ENCODE measurements at places on chromosomes 16 and 17.
A peak's percentile ranks its signal among the peaks of the same experiment; 100 is the strongest.

DNA sequence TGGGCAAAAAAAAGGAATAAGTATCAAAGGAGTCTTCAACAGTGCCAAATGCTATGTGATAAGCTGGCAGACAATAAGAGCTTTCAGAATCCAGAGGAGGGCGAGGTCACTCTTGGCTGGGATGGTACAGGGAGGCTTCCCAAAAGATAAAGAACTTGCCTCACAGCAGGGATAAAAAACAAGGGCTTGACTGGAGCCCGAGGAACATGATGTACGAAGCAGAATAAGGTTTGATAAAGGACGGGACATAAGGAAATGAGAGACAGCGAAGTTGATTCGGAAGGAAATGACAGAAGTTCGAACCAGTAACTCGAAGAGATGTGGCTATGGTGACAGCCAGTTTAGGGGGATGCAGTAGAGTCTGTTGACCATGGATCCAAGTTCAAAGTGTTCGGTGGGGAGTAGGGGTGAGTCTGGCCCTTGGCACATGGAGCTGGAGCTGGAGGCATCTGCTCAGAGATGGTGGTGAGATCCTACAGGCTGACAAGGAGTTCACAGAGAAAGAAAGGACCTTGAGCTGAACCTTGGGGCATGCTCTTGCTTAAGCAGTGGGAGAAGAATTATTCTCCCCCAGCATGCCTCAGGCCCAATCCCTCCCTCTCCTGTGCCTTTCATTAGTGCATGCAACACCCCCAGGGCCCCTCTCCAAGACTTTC is 137.6 kb upstream of the RCVRN start:
- DNase-seq: no peak

DNA sequence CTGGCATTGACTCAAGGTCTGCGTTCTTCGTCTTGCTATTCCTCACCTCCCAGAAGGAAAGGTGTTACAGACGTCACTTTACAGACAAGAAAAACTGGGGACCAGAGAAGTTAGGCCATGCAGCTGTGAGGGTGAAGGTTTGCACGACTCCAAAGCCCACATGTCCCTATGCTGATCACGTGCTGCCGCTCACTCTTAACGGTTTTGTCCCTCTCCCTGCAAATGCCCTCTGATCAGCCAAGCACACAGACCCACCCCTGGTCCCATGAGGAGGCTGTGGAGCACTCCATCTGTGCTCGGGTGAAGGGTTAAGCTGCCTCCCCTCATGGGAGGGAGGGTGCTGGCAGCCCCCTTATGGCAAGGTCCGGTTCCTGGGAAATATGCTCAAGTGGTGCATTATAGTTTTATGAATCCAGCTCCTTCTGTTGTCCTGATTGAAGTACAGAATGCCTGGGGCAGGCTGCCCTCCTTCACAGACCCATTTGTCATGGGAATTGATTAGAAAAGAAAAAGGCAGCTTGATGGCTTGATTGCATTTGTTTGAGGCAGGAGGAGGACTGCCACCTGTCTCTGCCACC is 18.8 kb downstream of the CCDC182 start:
- DNase-seq: no peak

DNA sequence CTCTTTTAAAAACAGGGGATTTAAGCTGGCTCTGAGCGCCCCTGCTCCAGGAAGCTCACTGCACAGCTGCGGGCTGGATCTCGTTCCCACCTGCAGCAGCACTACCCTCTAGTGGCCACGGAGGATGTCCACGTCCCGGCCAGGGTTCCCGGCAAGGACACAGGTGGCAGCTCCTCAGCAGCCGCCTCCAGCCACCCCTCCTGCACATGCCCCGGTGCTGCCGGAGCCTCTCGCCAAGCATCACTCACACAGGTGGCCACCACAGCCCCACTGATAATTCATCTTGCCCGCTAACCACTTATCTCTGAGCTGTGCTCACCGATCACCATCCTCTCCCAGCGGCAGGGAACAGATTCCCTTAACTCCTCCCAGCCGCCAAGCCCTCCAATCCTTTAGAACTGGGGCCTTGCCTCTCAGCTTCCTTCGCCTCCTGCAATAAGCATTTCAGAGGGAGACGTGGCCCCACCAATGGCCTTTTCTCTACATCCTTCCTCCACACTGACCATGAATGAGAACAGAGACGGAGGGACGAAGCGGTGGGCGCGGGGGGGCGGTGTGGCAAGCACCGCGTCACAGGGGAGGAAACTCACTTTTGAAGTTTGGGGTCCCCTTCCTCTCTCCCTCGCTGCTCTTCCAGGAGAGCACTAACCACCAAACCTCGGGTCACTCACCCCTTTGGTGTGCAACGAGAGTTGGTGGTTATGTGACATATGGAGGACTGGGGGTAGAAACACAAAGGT is 222.1 kb downstream of the RBFOX3 start:
- no peak for DNase-seq

DNA sequence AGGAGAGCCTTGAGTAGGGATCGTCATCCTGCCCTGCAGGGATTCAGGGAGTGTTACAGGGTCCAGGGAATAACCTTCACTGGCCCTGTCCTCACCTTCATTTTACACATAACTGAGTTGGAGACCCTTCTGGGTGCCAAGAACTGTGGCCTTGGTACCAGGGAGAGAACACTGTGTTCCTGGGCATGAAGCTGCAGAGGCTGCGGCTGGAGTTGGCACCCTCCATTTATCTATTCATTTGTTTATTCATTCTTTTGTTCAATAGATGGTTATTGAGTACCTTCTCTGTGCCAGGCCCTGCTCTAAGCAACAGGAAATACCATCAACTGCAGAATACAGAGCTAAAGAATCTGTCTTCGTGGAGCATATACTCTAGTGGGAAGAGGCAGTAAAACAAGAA is 6.7 kb downstream of the ABCC3 start:
- DNase-seq: no peak

DNA sequence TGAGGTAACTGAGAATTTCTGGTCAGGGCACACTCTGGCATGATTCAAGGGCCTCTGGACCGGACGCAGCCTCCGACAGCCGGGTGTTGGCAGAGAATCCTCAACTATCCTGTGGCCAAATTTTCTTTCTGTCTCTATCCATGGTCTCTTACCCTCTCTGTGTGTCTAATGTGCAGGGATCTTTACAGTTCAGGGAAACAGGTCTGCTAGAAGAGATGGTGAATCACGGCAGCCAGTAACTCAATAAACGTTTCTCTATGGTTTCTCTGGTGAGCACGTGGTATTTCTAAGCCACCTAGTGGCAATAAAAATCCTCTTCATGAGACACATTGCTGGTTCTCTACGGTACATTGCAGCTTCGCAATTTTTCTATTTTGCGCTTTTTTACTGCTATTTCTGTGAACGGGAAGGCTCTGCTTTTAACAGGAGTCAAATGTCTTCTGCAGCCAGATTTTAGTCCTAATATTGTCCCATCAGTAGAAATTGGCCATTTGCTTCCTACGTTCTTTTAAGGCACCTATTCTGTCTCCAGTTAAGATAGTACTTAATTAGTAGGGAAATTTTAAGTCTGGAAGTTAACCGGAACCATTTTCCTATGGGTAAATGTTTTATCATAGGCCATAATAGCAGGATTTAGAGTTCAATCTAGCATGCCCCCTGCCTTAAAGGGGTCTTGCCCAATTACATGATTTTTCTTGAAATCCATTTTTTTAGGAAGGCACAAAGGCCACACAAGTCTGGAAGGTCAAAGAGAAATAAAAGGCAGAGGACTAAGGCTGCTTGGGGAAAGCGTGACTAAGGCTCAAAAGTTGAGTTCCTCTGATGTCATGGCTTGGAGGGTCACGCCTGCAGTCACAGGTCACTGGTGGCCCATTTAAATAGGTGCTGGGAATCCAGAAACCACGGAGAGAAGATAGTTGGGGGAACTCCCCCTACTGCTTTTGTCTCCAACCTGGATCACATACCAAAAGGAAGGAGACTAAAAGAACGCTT is 31.5 kb downstream of the QPRT start:
- DNase-seq: no peak

DNA sequence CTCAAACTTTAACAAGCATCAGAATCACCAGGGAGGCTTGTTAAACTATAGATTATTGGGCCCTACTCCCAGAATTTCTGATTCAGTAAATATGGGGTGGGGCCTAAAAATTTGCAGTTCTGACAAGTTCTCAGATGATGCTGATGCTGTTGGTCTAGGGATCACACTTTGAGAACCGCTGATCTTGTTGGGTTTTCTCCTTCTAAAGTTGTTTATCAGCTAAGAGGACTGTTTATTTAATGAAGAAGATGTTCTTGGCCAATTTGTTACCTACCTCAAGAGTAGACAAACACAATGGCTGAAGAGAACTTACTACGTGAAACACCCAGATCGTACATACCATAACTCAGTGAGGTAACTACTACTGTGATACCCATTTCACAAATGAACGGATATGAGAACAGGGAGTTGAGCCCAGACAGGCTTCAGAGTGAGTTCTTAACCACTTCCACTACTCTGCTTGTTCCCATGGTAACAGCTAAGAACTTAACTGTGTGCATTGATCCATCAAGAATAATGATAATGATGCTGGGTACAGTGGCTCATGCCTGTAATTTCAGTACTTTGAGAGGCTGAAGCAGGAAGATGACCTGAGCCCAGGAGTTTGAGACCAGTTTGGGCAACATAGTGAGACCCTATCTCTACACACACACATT is 85.3 kb upstream of the NSRP1 start:
- no peak for DNase-seq

DNA sequence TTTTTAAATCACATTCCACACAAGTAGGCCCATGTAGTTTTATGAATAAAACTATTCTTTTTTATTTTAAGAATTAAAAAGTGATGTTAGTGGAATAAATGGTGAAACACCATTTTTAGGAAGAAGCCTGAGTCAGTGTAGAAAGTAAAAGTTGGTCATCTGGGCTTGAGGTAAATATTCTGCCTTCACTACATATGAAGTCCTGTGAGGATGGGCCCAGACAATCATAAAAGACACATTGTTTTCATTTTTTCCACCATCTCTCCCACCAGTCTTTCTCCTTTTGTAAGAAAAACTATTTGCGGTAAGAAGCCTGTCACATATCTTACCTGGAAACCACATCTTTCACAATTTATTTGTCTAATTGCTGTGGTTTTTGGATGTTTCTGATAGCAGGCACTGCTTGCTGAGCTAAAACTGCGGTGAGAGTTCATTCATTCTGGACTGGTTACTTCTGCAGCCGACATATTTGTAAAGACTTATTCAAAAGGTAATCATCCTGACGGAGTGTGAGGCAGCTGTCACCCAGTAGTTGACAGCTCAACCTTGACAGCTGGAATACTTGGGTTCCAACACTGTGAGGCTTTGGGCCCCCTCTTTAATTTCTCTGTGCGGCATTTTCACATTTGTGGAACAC is 10.6 kb upstream of the RFFL start:
- DNase-seq: peak; percentile 76

- no peak for DNase-seq
These were observed 1.5 kb downstream of the TGFB1I1 start for GRCh38 chr16:31473264-31473984.

Data from T-helper 2 cell (primary cell).